B cell (primary cell): ENCODE measurements at places on chromosomes 4 and X. TPM values are rescaled to one million over a fixed set of nuclear protein-coding genes. Genes with fewer than 3 reads are reported as not detected.

GLRA3 gene
- total RNA-seq, result 0.12 and 0.22 TPM in 2 replicates

PIR gene
- total RNA-seq, result 0.22 and 0.24 TPM in 2 replicates

TBC1D9 gene
- total RNA-seq, result 235 and 252 TPM in 2 replicates

IGFBP7 gene
- not detected in 2 replicates for total RNA-seq

IL9R gene
- 8.7 and 10.3 TPM in 2 replicates for total RNA-seq

ADH7 gene
- not detected in 2 replicates for total RNA-seq

CENPVL3 gene
- not detected in 2 replicates for total RNA-seq

SYP gene
- total RNA-seq, result 1.2 TPM in 2 replicates

DGKK gene
- total RNA-seq, result not detected in 2 replicates

DMRTC1 gene
- 0.34 and 0.66 TPM in 2 replicates for total RNA-seq

POU4F2 gene
- not detected in 2 replicates for total RNA-seq

TEX13D gene
- not detected in 2 replicates for total RNA-seq

AWAT2 gene
- not detected in 2 replicates for total RNA-seq

CLDN2 gene
- total RNA-seq, result not detected in 2 replicates
